Frontal cortex (tissue), 4 donors: ENCODE measurements at places on chromosomes 7 and 10. TPM values are rescaled to one million over a fixed set of nuclear protein-coding genes. Genes with fewer than 3 reads are reported as not detected.

Gene PON3
- 0.41 TPM for total RNA-seq

Gene MINDY3
- total RNA-seq, result 136 TPM

Gene EPHA1
- 0.41 TPM for total RNA-seq

Gene LRRC61
- 13.5 TPM for total RNA-seq

Gene KIAA1549
- total RNA-seq, result 21.6 TPM

Gene GRM8
- 2.9 TPM for total RNA-seq

Gene AGR2
- 1.2 TPM for total RNA-seq

Gene CDCA7L
- total RNA-seq, result 31.4 TPM

Gene ANKRD30A
- not detected for total RNA-seq
